Fibroblast of villous mesenchyme (primary cell): ENCODE measurements at places on chromosomes 11 and 22. TPM values are rescaled to one million over a fixed set of nuclear protein-coding genes. Genes with fewer than 3 reads are reported as not detected.

APLNR gene
- not detected in 2 replicates for total RNA-seq

MISFA gene
- under 0.01 and 0.32 TPM in 2 replicates for total RNA-seq

KLHDC7B gene
- 0.32 TPM in 1 of 2 replicates, not detected in the other for total RNA-seq

GRK3 gene
- 1.6 and 1.7 TPM in 2 replicates for total RNA-seq

RFPL1 gene
- total RNA-seq: not detected in 2 replicates

OR52K1 gene
- not detected in 2 replicates for total RNA-seq

WT1 gene
- total RNA-seq: 5.8 and 16.4 TPM in 2 replicates
